Uterine smooth muscle cell (primary cell): ENCODE measurements at places on chromosomes 11 and 22. TPM values are rescaled to one million over a fixed set of nuclear protein-coding genes. Genes with fewer than 3 reads are reported as not detected.

SYT8 gene
- not detected in 2 replicates for total RNA-seq

RASGRP2 gene
- total RNA-seq = 0.33 and 1.2 TPM in 2 replicates

LINC01488 gene
- total RNA-seq = not detected in 2 replicates

KIRREL3 gene
- 2.6 and 2.9 TPM in 2 replicates for total RNA-seq

LSP1 gene
- total RNA-seq = 0.33 and 0.62 TPM in 2 replicates

VPREB1 gene
- not detected in 2 replicates for total RNA-seq

PRG3 gene
- not detected in 2 replicates for total RNA-seq

OR52I1 gene
- total RNA-seq = not detected in 2 replicates

AIFM3 gene
- 0.33 and 0.50 TPM in 2 replicates for total RNA-seq

TST gene
- 31.9 and 38.6 TPM in 2 replicates for total RNA-seq

LGR4 gene
- 9.8 and 11.0 TPM in 2 replicates for total RNA-seq

NXPE4 gene
- total RNA-seq = not detected in 2 replicates

GRIA4 gene
- 0.12 TPM in 1 of 2 replicates, not detected in the other for total RNA-seq

POTEH gene
- total RNA-seq = not detected in 2 replicates

PARVG gene
- not detected in 2 replicates for total RNA-seq

TRPM5 gene
- total RNA-seq = not detected in 2 replicates

KDELR3 gene
- total RNA-seq = 78.1 and 98.8 TPM in 2 replicates

SCUBE2 gene
- total RNA-seq = 3.1 and 3.4 TPM in 2 replicates

NCAM1 gene
- total RNA-seq = 32.4 and 35.1 TPM in 2 replicates

THYN1 gene
- 68.3 and 93.5 TPM in 2 replicates for total RNA-seq

KREMEN1 gene
- 3.1 and 6.6 TPM in 2 replicates for total RNA-seq

TPBGL gene
- total RNA-seq = 0.11 TPM in 1 of 2 replicates, not detected in the other

GCAT gene
- total RNA-seq = 28.2 and 30.2 TPM in 2 replicates

ZNF408 gene
- 7.1 and 10.5 TPM in 2 replicates for total RNA-seq

SYT7 gene
- total RNA-seq = 31.4 and 43.6 TPM in 2 replicates

RAG2 gene
- total RNA-seq = not detected in 2 replicates

HTR3B gene
- not detected in 2 replicates for total RNA-seq

MYO7A gene
- total RNA-seq = 0.11 and 0.12 TPM in 2 replicates

CLDN5 gene
- total RNA-seq = 1.1 TPM in 2 replicates

CFL1 gene
- 904 and 1,254 TPM in 2 replicates for total RNA-seq

HBE1 gene
- total RNA-seq = not detected in 2 replicates

APOA4 gene
- not detected in 2 replicates for total RNA-seq

TNNI2 gene
- not detected in 2 replicates for total RNA-seq

SAA4 gene
- not detected in 2 replicates for total RNA-seq

KRTAP5-1 gene
- total RNA-seq = not detected in 2 replicates

HBG2 gene
- total RNA-seq = not detected in 2 replicates

TCN2 gene
- 2.3 and 3.4 TPM in 2 replicates for total RNA-seq

DEAF1 gene
- 19.9 and 31.0 TPM in 2 replicates for total RNA-seq

GUCY1A2 gene
- total RNA-seq = 0.66 and 1.7 TPM in 2 replicates

WNT11 gene
- 0.50 TPM in 1 of 2 replicates, not detected in the other for total RNA-seq

C11orf42 gene
- total RNA-seq = not detected in 2 replicates
